ENCODE measurements at places on chromosomes 5 and 9.

DNA sequence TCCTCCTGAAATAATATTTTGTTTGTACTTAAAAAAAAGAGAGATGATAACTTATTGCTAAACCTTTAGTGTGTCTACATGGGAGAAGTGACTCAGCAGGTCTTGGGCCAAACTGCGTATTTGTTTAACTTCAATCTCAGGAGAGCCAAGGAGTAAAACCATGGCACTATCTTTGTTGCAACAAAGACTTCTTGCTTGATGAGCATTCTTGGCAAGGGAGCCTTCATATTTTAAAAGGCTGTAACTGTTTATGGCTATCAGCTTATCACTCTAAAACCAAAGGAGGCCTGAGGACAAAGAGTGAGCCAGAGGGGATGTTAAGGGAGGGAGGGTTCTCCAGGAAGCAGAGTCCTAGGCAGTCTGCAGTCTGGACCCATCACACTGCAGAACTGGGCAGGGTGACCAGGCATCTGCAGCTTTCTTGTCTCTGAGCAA is 216.2 kb upstream of the S1PR3 start:
- DNase-seq = peak; percentile 93

DNA sequence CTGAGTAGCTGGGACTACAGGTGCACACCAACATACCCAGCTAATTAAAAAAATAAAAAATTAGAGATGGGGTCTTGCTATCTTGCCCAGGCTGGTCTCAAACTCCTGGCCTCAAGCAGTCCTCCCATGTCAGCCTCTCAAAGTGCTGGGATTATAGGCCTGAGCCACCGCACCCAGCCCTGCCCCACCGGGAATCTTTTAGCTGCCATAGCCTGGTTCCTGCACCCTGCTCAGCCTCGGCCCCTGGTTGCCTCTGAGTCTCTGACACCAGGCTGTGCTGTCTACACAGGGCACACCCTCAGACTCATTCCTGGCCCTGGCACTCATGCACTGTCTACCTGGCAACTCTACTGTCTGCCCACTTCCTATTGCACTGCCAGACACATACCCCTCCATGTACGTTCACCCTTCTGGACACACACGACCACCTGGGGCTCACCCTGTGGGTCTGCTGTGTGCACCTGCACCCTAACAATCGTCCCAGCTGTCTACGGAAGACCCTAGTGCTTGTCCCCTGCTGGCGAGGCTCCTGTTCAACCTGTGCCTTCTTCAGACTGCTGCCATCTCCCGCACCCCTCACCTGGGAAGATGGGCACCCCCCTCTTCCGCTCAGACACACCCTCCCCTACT is 1.4 kb downstream of the PROP1 start:
- DNase-seq = no peak

DNA sequence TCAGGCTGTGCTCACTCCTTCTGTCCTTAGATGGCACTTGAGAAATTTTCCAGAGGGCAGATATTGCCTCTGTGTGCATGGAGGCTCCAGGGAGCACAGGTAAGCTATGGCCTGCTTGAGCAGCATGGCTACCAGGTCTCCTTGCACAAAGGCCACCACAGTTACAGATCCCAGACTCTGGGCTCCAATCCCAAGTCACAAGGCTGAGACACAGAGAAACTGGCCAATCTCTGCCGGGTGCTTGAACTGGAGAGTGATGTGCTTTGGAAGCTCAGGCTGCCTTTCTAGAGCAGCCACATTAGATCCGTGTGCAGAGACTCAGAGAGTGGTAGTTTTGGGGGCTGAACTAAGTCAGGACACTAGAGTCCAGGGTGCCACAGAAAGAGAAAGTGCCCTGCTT is 145.7 kb downstream of the SEMA6A start:
- no peak for DNase-seq

- DNase-seq = no peak
Observed at GRCh38 chr9:78898234-78898633, 601.3 kb downstream of the PSAT1 start.

GRCh38 chr9:136787690-136788400 is 3.3 kb upstream of the TMEM141 start:
- peak; percentile 55 for DNase-seq

DNA sequence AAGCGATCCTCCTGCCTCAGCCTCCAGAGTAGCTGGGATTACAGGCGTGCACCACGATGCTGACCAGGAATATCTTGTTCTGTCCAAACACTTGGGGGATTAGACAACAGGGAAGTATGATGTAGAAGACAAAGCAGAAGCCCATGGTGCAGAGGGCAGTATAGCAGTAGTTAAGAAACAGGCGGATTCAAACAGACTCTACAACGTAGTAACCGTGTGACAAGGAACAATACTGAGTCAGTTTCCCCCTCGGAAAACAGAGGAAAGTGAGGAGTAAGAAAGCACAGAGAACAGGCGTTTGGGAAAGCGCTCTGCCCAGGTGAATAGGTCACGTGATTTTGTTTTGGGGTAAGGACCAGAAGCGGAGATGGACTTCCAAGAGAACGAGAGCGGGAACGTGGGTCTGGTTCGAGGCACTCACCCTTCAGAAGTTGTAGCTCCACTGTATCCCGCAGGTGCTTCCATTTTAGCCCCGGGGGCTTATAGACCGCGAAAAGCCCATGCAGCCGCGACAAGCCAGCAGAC is 306 bp downstream of the TRUB2 start:
- no peak for DNase-seq

GRCh38 chr5:147404706-147405105 is 105.2 kb downstream of the DPYSL3 start:
- no peak for DNase-seq

DNA sequence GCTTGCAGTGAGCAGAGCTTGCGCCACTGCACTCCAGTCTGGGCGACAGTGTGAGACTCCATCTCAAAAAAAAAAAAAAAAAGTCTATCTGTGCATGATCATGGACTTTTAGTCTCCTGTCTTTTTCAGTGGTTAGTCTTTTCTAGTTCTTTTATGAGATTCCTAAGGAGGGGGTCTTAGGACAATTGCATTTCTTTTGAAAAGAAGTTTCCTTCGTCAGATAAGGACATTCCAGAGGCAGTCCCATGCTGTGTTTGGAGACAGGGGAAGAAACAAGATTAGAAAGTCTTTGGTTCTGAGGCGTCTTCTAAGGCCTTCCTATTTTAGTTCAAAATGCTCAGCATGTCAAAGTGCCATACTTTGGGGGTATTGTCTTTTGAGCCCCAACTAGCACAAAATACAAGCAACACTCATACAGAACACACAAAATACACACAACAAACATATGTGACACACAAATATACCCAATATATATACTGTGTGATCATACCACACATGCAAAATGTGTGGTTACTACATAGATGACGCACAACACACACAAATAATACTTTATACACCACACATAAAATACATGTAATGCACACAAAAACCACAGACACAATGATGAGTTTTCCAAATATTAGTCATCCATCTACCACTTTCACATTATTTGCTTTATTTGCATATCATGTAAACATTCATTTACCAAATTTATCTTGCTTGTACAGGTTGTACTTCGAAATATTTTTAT is 394.5 kb downstream of the SPATA31D1 start:
- DNase-seq = no peak

GRCh38 chr9:134558124-134558905 is 83.3 kb upstream of the COL5A1 start:
- no peak for DNase-seq

- DNase-seq = no peak
Observed at GRCh38 chr5:163976696-163977095, 471.3 kb downstream of the MAT2B start.

- peak; percentile 67 for DNase-seq
Observed at GRCh38 chr9:76302947-76303550, 91.2 kb downstream of the RFK start.

- peak; percentile 84 for DNase-seq
Observed at GRCh38 chr5:177447611-177448243, 1.1 kb downstream of the PRR7 start.

DNA sequence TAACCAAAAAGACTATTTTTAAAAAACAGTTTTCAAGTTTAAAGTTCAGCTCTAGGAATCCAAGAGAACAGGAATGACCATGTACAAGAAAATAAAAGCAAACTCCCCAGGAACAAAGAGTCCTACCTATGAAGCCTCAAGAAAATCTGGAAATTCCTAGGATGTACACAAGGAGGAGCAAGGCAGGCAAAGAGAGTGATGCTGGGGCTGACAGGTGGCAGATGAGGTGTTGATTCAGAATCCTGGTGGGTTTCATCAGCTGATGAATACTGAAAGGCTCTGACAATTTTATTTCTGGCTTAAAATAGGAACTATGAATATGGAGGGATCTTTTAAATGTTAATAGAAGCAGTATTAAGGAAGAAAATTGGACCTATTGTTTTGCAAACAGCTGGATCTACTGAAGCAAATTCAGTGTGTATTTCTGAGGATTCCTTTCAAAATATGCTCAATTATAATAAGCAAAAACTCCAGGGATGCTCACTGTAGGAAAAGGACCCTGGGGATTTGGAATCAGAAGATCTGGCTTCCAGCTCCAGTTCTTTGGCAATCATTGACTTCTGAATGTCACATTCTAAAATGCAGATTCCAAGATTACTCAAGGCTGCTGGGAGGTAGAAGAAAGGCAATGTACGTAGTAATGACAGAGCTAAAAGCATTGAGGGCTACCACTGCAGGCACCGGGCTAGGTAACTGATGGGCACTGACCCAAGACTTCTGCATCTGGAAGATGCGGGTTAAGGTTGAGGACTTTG is 28.0 kb upstream of the SH3RF2 start:
- DNase-seq = no peak

GRCh38 chr9:93049491-93049890 is 9.0 kb upstream of the SUSD3 start:
- no peak for DNase-seq

DNA sequence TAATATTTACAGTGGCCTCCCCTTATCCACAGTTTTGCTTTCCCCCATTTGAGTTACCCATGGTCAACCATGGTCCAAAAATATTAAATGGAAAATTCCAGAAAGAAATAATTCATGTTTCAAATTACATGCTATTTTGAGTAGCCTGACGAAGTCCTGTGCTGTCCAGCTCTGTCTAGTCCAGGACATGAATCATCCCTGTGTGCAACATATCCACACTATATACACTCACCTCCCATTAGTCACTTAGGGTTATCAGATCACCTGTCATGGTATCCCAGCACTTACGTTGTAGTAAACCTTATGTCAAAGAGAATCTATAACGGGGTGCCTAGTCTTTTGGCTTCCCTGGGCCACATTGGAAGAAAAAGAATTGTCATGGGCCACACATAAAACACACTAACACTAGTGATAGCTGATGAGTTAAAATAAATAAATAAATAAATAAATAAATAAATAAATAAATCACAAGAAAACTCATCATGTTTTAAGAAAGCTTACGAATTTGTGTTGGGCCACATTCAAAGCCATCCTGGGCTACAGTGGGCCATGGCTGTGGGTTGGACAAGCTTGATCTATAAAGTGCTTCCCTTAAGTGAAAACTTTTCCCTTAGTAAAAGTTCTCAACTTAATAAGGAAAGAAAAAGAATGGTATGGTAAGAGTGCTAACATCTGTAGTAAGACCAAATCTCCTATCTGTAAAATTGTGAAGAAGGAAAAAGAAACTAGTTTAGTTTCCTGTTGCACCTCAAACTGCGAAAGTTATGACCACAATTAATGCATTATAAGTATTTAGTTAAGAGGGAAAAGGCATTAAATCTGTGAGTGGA is 15.9 kb upstream of the OMD start:
- DNase-seq = peak; percentile 53

GRCh38 chr5:55409775-55410174 is 102.0 kb downstream of the MTREX start:
- DNase-seq = no peak

DNA sequence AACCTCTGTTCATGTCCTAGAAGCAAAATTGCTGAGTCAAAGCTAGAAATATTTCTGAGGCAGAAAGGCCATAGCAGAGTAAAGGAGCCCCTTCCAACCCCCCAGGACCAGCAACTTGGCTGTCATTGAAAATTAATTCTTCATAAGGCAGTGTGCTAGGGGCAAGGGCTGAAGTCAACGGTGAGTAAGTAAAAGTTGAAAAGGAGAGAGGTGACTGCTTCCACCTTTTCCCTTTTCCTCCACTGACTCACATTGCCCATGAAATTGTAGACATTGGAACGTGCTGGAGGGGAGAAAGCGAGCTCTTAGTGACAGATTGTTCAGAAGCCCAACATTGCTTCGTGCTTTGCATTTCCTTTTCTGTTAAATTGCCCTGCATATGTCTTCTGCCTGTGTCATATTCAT is 19.1 kb downstream of the GLRA1 start:
- DNase-seq = no peak

GRCh38 chr9:112341730-112342129 is 8.3 kb upstream of the PTBP3 start:
- peak; percentile 29 for DNase-seq

DNA sequence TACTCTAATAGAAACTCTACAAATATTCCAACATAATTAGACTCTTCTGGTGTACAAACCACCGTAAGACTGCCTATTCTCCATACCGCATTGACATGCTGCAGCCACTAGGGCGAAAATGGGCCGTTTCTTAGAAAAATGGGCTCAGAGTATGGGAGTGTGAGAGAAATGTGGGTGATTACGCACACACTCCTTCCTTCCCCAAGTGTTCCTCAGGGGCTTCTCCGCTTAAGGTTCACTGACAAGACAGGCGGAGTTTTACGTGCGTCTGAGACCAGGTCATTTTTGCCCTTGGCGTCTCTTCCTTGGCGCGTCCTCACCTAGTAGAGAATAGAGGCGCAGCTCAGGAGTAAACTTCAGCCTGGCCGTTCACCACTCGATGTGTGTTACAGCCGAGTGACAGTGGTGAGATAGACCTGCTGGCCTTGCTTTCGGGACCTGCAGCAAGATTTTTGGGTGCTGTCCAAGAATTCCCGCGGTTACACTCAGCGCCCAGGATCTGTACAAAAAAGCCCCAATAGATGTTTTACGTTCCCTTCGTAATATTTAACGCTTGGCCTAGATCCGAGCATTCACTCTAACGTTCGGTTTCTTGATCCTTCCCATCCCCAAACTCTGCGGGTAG is 1.8 kb upstream of the NTRK2 start:
- DNase-seq = peak; percentile 43

DNA sequence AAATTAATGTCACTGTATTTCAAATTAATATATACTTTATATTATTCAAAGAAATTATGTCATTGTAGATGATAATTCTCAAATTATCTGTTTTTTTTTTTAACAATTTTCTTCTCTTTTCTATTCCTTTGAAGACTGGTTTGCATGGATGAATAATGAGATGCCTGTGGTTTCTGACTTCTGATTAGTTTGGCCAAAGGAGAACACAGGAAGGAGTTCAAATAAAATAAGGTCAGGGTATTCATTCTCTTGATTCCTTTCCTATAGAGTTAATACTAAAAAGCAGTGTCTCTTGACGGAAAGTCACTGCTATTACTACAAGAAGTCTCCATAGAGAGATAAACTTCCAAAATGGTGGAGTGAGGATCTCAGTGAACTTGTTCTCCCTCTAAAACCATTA is 279.6 kb upstream of the FTMT start:
- DNase-seq = peak; percentile 43

DNA sequence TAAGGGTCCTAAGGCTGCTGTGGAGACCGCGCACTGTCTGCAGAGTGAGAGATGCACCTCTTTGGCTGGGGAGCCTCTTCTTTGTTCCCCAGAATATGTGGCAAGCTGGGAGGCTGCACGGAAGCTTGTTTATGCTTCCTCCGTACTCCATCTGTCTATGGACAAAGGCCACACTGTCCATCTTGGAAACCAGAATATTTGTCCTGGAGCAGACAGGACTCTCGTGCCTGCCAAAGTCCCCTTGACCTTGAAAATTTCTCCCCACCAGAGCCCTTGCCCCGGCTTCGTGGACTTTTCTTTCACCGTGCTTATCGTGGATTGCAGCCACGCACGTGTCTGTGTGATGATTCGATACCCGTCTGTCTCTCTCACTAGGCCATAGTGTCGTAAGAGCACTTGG is 147.4 kb downstream of the NSG2 start:
- DNase-seq = no peak

GRCh38 chr9:120690372-120690771 is 23.9 kb downstream of the MEGF9 start:
- no peak for DNase-seq

Measured in astrocyte of the spinal cord (primary cell).